ENCODE measurements at places on chromosomes 2 and 18.

DNA sequence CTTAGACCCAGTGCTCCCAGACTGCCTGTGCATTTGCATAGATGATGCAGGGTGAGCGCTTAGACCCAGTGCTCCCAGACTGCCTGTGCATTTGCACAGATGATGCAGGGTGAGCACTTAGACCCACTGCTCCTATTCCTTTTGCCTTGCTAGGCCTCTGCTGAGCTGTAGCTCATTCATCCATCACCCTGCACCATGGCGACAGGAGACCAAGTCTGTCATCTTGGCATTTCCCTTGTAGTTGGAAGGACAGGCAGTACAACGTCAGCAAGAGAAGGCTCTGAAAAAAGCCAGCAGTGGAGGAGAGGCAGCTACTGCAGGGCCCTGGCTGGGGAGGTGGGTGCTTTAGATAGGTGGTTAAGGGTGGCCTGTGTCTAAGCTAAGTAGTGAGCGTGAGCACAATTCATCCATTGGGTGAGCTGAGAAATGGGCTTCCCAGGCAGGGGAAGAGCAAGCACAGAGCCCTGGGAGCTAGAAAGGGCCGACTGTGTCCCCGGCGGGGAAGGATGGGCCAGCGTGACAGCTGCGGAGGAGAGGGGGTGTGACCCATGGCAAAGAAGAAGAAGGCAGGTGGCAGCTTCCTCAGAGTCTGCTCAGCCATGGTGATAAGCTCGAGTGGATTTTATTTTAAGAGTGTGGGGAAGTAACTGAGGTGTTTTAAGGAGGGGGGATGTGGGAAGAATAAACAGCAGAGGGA, 108.8 kb downstream of the LPIN1 start:
- no peak for DNase-seq

GRCh38 chr2:80725001-80725400, 420.4 kb upstream of the LRRTM1 start:
- no peak for DNase-seq

GRCh38 chr2:1619556-1619955, 124.8 kb downstream of the PXDN start:
- no peak for DNase-seq

DNA sequence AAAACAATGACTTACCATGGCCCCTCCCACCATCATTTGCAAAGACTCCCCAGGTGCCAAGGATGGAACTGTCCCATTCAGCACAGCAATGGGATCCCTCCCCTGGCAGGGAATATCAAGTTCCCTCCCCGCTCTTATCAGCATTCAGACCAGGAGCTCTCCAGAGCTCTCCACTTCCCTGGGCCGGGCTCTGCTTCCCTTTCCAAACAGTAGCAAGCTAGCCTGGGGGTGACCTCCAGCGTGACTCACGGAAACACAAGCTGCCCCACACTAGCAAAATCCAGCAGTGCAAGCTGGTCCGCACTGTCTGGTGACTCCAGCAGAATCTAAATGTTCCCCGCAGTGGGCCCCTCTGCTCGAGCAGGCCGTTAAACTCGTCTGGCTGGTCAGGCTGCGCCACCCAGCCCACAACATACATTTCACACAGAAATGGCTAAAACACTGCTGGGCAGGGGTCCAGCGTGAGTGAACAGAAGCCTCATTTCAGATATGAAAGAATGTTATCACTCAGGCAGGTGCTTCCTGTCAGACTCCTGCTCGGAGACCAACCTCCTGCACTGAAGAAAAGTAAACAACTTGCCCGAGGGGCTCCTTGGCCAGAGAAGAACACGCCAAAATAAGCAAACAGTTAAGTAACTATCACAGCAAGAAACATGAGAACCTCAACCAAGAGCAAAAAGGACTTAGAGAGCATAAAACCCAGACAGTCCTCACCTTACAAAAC, 33.9 kb downstream of the STAT1 start:
- DNase-seq: no peak

- DNase-seq: no peak
Measured at GRCh38 chr2:27915191-27915590, 24.7 kb downstream of the BABAM2 start.

- no peak for DNase-seq
Measured at GRCh38 chr18:57814555-57814954, 11.4 kb upstream of the ATP8B1 start.

DNA sequence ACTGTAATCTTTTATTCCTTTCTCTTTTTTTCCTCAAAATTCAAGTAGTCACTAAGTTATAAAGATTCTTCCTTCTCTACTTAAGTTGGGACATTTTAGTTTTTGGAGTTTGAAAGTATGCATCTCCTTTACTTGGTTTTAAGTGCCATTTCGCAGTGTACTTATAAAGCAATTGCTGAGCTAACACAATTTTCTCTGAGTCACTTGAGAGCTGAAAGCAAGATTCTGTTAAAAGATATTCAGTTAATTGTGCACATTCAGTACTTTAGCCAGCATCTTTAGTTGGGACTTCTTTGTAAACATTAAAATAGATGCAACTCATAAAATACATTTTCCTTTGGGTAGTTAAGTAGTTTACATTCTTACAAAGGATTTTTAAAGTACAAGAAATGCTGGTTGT, 136.0 kb downstream of the GFPT1 start:
- DNase-seq: no peak

DNA sequence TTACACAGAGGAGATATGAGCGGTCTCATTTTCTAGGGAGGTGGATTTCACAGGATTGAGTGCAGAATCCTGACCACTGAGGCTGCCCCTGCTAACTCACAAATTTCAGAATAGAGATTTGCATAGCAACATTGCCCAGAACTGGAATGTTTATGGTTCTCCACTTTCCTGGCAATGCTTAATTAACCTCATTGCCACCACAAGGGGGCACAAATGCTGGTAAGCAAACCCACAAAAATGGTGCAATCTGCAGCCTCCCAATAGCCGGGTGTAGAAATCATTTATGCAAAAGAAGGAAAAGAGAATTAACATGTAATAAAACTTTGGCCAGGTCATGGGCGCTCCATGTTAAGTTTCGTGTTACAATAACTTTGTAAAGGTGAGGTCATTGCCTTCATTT, 112.4 kb downstream of the CYRIA start:
- DNase-seq: no peak

DNA sequence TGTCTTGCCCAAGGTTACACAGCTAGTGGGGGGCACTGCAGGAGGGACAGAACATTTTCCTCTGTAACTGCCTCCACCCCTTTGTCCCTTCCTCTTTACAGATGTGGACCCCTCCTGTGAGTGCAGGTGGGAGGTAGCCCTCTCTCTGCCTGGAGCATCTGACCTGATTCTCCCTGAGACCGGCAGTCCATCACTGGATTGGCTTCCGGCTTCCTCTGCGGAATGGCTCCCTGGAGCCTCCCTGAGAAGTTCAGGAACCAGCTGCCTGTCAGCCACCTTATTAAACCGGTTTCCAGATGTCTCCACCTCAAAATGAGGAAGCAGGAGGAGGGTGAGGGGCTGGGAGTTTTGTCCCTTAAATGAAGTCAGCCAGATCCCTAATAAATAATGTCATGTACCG, 67.3 kb upstream of the TNP1 start:
- DNase-seq: no peak

DNA sequence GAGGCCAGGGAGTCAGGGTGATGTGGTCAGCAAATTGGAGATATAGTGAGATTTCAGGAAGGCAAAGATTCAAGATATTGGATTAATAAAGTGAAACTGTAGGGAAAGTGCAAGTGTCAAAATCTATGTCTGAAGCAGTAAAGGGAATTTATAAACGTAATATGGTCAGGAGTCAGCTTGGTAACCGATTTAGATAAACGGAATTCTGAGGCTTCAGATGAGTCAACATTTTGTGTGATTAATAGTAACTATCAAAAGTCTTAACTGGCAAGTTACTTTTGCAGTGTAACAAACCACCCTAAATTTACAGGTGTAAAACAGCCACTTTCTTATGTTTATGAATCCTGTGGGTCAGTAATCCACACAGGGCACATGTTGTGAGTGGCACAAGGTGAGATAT, 10.9 kb downstream of the MTX2 start:
- no peak for DNase-seq
